ENCODE measurements at places on chromosomes 11 and 22.

DNA sequence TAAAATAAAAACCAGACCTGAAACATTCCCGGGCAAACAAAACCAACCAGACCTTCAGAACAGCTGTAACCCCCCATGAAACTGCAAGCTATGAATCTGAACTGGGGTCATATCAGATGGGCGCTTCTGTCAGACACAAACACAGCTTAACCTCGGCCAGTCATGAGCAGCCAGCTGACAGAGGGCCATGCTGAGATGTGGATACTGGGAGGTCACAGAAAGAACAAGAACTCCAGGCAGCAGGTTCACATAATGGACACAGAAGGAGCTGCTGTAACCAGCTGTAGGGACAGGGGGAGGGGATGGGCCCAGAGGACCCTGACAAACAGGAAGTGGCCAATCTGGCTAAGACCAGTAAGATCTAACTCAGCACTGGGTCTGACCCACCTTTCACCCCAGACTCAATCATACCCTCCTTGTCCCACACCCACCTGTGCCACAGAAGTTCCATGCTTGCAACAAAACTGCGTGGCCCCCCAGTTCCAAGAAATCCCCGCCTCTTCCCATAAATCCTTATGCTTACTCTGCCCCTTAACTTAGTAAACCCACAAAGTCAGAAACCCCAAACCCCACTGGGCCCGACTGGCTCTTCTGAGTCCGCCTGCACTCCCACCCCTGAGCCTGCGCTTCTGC lies 4.0 kb downstream of the APOL4 start:
- DNase-seq = no peak

- DNase-seq = no peak
These were observed 167.8 kb downstream of the RRAS2 start for GRCh38 chr11:14190992-14191778.

- DNase-seq = no peak
These were observed 13.7 kb downstream of the CSTF3 start for GRCh38 chr11:33147559-33147958.

DNA sequence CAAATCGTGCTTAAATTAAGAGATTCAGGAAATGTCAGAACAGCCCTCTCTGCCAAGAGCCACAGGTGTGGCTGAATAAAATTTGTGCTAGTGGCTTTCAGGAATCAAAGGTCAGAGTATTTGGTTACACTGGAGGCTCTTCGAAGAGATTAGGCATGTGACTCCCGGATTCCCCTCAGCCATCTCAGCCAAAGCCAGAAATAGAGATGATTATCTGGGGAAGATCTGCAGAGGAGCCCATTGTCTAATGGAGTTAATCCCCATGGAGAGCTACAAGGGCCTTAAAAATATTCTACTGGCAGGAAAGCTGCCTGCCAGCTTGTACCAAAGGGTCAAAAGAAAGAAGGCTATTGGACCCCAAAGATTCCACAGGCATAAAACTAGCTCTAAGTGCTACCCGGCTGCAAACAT lies 1259.5 kb downstream of the TBC1D22A start:
- DNase-seq = no peak

- DNase-seq = no peak
These were observed 23.0 kb downstream of the NECTIN1 start for GRCh38 chr11:119706029-119706428.

GRCh38 chr11:936199-936598 lies 10.5 kb downstream of the AP2A2 start:
- DNase-seq = no peak

- no peak for DNase-seq
These were observed 26.9 kb downstream of the POLR3H start for GRCh38 chr22:41517172-41518047.

GRCh38 chr11:131311776-131312514 lies 58.5 kb upstream of the NTM start:
- DNase-seq = no peak

DNA sequence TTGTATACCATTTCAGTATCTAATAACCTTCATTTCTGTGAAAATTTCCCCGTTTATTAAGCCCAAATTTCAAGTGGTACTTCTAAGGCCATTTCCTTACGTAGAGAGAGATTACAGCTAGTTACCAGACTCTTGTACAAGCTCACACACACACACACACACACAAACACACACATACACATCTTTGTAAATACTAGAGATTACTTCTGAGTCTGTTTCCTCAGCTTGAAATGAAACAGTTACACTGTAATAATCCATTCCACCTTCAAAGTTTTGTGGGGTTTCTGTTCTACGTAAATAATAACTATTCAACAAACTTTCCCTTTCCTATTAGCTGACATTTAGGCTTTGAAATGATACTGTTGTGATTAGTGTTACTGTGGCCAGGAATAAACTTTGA lies 6.2 kb downstream of the POGLUT3 start:
- no peak for DNase-seq

- no peak for DNase-seq
These were observed 2.8 kb downstream of the TMEM121B start for GRCh38 chr22:17118342-17118741.

GRCh38 chr22:47805394-47805935 lies 1043.0 kb downstream of the TBC1D22A start:
- DNase-seq = no peak

DNA sequence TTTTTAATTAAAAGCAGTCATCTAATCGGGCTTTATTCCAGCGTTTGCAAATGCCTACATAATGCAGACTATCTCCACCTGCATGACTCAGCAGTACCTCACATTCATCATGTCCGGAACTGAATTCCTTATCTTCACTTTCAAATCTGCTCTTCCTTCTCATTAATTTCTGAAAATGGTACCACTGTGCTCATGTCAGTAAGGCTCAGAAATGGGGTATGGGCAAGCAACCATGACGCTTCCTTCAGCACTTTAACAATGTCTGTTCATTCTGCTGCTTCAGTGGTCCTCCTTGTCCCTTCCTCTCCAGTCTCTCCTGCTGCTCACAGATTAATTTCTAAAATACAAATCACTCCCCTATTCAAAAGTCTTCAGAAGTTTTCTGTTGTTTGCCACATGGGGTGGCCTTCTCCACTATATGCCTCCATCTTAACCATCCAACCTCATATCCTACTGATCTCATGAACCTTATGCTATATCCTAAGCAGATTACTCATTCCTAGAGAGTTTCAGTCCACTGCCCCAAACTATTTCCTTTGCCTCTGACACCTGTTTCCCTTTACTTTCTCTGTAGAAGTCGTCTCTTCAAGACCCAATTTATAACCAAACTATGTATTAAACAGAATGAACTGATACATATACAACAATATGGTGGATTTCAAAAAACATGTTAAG lies 7.0 kb downstream of the GTF2H1 start:
- DNase-seq = no peak

DNA sequence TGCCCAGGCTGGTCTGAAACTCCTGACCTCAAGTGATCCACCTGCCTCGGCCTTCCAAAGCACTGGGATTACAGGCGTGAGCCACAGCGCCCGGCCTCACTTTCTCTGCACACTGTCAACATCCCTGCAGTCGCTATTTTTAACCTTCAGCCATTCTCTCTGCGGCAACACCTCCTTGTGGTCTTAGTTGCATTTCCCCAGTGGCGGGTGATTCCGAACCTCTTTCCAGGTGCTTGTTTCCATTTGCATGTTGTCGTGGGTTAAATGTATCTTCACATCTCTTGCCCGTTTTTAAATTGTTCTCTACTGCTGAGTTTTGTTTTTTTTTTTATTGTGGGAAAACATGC lies 2.2 kb upstream of the SCT start:
- no peak for DNase-seq

- DNase-seq = no peak
These were observed 114.9 kb downstream of the ETS1 start for GRCh38 chr11:128472128-128473089.

GRCh38 chr22:37012262-37012904 lies 6.9 kb downstream of the TST start:
- no peak for DNase-seq

Data from NCI-H446 (cell line).